Inflammatory macrophage (primary cell): ENCODE measurements at places on chromosomes 1 and 21.

DNA sequence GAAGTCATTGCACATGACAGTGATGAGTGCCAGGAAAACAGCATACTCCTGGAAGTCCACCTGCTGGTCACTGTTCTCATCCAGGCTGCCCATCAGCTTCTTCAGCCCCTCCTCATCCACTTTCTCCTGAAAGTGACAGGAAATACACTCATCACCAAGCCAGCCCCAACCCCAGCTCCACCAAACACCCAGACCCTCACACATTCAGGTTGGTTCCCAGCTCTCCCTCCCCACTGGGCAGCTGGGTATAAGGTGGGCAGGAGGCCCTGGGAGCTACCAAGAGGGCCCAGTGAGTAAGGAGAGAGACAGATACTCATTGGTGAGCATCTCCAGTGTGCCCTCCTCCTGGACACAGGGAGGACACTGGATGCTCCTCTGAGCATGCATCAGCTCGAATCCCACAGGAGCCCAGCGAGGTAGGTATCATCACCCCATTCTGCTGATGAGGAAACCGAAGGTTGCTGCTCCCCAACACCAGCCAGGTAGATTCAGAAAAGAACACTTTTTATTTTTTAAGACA, 4.1 kb downstream of the S100A2 start:
- DNase-seq, result no peak

GRCh38 chr1:74763807-74764206, 30.9 kb downstream of the TYW3 start:
- DNase-seq, result no peak

- no peak for DNase-seq
These were observed 758 bp downstream of the NAXE start for GRCh38 chr1:156592158-156592909.

DNA sequence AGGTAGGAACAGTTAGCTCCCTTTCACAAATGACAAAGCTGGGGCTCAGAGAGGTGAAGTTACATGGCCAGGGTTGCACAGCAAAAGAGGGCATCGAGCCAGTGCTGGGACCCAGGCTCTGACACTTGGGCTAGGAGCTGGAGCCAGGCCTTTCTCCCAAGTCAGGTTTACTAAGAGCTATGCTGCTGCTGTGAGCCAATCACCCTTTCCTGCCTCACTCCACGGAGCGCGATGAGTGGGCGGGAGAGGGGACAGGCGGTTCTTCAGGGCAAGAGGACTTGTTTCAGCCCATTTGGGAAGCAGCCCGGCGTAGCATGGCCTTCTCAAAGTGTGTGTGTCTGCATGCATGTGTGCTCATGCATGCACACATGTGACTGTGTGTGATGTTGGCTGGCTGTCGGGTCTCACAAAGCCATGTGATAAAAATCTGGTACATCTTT, 10.6 kb downstream of the ID3 start:
- DNase-seq, result peak; percentile 37

- no peak for DNase-seq
These were observed 39.3 kb downstream of the TGFBR3 start for GRCh38 chr1:91846639-91847013.

GRCh38 chr1:150410582-150411101, 46.7 kb downstream of the RPRD2 start:
- peak; percentile 94 for DNase-seq

DNA sequence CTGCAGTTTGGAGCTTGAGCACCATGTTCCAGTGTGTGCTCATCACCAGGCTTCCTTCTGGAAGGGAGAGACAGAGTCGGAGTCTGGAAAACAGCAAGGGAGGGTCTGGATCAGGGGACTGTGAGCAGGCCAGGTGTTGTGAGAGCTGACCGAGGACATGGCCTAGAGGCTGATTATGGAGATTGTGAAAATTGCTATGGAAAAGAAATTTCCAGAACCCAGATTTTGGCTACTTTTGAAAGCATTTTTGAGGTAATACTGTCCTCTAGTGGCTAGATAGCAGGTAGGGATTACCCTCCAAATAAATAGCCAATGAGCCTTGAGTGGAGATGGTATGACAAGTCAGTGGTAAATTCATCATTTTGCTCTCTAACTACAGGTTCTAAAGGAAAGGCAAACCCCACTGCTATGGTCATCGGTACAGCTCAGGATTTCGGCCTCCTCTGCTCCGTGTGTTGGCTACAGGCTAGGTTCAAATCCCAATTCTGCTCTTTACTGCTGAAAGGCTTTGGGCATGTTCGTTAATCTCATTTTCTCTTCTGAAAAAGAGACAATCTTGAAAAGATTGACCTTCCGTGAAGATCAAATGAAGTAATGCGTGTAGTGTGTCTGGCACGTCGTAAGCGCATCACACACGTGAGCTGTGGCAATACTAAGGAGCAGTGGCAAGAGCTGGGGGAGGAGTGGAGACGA, 1.0 kb upstream of the HAO2 start:
- peak; percentile 8 for DNase-seq

DNA sequence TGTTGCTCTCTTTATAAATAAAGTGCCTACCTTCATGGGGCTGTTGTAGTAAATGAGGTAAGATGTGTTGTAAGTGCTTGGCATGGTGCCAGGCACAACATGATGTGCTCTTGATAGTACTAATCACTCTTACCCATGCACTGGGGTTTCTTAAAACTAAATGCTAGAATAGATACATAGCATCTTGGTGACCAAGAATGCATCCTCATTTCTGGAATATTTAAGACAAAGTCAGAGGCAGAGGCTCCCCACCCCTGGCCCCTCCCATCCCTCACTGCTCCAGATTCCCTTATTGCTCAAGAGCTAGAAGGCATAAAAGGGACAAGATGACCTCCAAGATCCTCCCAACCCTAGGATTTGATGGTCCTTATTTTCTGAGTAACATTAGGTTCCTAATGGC, 61.3 kb downstream of the GLUL start:
- no peak for DNase-seq

- no peak for DNase-seq
These were observed 42.4 kb downstream of the CASQ2 start for GRCh38 chr1:115726161-115726560.

DNA sequence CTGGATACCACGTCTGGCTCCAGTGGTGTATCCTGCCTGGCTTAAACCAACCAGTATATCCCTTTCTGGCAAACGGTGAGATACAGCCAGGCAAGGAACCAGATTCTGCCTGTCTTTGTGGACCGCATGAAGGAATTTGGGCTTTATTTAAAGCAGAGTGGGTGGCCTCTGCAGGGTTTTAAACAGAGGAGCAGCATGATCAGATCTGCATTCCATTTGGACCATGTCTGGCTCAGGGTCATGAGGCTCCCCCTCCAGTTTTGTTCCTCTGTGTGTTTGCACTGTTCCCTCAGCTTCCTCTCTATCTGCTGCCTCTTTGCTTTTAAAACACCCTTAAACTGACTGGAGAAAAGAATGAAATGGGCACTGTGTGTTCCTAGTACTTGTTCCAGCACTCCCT, 195.0 kb downstream of the GIPC2 start:
- no peak for DNase-seq

DNA sequence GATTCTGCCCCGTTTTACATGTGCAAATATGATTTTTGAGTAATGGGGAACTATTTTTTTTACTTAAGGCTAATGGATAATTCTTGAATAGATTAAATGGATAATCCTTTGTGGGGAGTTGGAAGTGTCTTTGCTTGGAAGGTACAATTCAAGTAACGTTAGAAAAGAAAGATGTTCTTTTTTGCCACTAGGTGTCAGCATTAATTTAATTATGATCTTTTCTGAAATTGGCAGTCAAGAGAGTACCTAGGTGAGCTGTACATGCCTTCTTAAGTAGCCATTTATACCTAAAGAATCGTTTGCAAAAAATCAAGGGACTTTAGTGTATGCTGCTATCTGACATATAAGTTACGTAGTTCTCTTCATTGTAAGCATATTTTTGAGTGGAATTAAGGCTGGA, 2.2 kb downstream of the FBXO28 start:
- peak; percentile 61 for DNase-seq

- no peak for DNase-seq
These were observed 9.9 kb upstream of the MAPKAPK2 start for GRCh38 chr1:206674745-206675175.

DNA sequence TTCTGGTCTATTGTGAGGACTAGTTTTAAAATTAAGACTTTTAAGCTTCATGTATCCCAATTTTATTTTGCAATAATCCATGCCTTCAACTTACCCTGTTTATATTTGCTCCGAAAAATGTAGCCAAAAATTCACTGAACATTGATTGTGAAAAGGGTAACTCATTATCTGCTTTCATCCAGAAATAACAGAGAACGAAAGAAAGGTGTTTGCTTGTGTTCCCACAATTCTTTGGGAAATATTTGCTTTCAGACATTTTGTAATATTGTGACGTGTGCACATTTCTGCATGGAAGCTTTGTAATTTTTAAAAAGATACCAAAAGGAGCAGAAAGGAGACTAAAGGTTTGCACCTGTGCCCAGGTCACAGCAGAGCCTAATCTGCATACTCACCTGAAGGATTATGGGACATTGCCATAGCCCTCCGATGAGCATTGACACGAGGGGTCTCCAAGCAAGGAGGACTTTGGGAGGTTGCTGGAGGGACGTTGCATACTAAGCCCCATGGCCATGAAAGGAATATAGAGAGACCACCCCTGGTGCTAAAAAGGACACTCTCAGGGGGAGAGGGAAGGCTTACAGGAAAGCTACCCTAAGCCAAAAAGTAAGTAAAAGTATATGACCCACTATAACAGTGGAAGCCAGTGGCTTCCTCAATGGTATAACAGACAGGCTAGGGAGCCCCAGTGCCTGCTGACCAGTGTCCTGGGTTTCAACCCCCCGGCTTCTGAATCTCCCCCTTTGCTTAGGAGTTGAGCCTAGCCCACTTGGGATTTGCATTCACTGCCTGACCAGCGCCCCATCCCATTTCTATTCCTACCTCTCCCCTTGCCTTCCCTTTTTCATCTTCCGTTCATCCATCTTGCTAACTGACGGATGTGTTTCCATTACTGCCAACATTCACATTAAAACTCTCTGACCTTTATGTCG, 148.6 kb upstream of the ZC3H12A start:
- DNase-seq, result no peak

GRCh38 chr1:67708606-67709005, 23.6 kb downstream of the GADD45A start:
- DNase-seq, result no peak

GRCh38 chr1:99456536-99456935, 189.4 kb upstream of the PALMD start:
- DNase-seq, result no peak

GRCh38 chr1:113917400-113918082, 11.6 kb upstream of the HIPK1 start:
- no peak for DNase-seq

DNA sequence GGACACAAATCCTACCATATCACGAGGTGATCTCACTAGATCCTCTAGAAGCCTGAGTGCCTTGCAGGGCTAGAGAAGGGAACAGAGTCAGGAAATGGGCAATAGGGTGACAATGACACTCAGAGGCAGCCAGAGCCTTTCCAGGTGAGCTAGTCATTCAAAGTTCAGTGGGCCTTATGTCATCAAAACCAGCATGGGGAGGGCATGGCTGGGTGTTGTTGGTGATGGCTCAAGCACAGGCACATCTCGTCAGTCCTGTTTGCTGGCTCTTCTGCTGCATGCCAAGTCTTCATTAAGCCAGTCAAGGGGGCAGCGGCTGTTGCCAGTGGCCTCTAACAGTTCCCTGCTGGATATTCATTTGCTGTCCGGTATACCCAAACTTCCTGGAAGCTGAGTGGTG, 99.6 kb upstream of the USP24 start:
- DNase-seq, result no peak

- DNase-seq, result no peak
These were observed 28.1 kb downstream of the SHISA4 start for GRCh38 chr1:201916649-201917249.

GRCh38 chr1:202186327-202186726, 7.3 kb upstream of the LGR6 start:
- DNase-seq, result no peak

- DNase-seq, result no peak
These were observed 15.1 kb downstream of the FOXJ3 start for GRCh38 chr1:42319871-42320484.

DNA sequence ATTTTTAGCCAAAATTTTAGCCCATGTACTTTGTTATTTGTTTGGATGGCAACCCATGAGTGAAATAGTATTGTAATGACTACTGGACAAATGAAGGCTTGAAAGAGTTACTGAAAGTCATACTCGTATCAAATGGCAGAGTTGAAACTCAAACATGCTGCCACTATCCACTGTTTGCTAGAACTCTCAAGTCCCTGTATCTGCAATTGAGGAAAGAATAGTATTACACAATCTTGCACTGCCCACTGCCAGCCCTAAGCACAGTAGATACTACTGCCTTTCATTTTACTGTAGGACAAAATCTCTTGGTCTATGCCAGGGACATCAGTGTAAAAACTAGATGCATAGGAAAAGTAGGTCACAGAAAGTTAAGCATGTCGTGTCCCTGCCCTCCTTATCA, 581.1 kb upstream of the PLXNA2 start:
- DNase-seq, result no peak

DNA sequence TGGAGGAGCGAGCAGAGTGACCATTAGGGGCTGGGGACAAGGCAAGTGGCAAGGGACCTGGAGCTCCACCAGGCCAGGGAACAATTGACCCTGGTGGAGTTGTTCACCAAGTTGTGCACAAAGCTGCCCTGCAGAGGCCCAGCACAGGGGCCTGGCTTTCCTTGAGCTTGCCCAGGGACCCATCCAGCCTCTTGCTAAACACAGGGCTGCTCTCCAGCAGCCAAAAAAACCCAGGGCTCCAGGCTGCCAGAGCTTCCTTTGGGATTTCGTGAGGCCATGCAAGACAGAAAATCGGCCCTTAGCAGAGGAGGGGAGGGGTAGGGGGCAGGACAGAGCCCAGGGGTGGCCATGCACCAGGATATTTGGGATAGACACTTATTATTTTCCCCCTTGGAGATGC, 32.6 kb downstream of the LRP8 start:
- DNase-seq, result no peak

DNA sequence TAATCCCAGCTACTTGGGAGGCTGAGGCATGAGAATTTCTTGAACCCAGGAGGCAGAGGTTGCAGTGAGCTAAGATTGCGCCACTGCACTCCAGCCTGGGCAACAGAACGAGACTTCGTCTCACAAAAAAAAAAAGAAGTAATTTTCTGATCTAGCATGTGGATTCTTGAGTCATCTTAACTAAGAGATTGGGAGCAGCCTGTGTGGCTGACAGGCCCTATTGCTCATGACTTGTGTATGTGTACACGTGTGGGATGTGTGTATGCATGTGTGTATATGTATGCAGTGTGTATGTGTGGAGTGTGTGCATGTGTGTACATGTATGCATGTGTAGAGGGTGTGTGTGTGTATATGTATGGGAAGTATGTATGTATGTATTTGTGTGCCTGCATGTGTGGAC, 29.5 kb downstream of the DOP1B start:
- DNase-seq, result peak; percentile 75
